Right lobe of liver (tissue), 6 donors: ENCODE measurements at places on chromosomes 1 and 21. TPM values are rescaled to one million over a fixed set of nuclear protein-coding genes. Genes with fewer than 3 reads are reported as not detected.

GRCh38 chr1:242524571-242525359, at the start of gene PLD5:
Gene PLD5 (minus strand): TSS chr1:242524697.
- H3K27me3 ChIP-seq = no peaks in the 10 kb centered on the region
- H3K4me1 ChIP-seq = no peaks in the 10 kb centered on the region
- no peak within 1 kb of the TSS for H3K27ac ChIP-seq
- no peak for DNase-seq
- no peak within 1 kb of the TSS for H3K4me3 ChIP-seq
- no peaks in the 10 kb centered on the region for H3K36me3 ChIP-seq

COA7 gene
- 17.8 TPM for total RNA-seq

GPR52 gene
- 0.68 TPM for total RNA-seq

- no peak overlapping the region for H3K27ac ChIP-seq
- H3K4me1 ChIP-seq = peaks cover 22% of the 10 kb centered on the region
- no peaks in the 10 kb centered on the region for H3K36me3 ChIP-seq
- DNase-seq = no peak
- no peaks in the 10 kb centered on the region for H3K27me3 ChIP-seq
These were observed 1.7 kb downstream of the TRMT1L start for GRCh38 chr1:185154912-185155513.

GRCh38 chr1:235597867-235598553, 51.6 kb downstream of the GNG4 start:
- no peaks in the 10 kb centered on the region for H3K4me1 ChIP-seq
- no peaks in the 10 kb centered on the region for H3K27me3 ChIP-seq
- no peak for DNase-seq
- no peak overlapping the region for H3K27ac ChIP-seq

- H3K27me3 ChIP-seq = peaks cover 29% of the 10 kb centered on the region
- H3K27ac ChIP-seq = no peak overlapping the region
- no peak overlapping the region for H3K4me3 ChIP-seq
- no peaks in the 10 kb centered on the region for H3K36me3 ChIP-seq
- no peaks in the 10 kb centered on the region for H3K4me1 ChIP-seq
- DNase-seq = no peak
These were observed 12.7 kb downstream of the PAX7 start for GRCh38 chr1:18643154-18644012.

KRTAP21-3 gene
- total RNA-seq = not detected
